ENCODE measurements at places on chromosomes 4 and X.

DNA sequence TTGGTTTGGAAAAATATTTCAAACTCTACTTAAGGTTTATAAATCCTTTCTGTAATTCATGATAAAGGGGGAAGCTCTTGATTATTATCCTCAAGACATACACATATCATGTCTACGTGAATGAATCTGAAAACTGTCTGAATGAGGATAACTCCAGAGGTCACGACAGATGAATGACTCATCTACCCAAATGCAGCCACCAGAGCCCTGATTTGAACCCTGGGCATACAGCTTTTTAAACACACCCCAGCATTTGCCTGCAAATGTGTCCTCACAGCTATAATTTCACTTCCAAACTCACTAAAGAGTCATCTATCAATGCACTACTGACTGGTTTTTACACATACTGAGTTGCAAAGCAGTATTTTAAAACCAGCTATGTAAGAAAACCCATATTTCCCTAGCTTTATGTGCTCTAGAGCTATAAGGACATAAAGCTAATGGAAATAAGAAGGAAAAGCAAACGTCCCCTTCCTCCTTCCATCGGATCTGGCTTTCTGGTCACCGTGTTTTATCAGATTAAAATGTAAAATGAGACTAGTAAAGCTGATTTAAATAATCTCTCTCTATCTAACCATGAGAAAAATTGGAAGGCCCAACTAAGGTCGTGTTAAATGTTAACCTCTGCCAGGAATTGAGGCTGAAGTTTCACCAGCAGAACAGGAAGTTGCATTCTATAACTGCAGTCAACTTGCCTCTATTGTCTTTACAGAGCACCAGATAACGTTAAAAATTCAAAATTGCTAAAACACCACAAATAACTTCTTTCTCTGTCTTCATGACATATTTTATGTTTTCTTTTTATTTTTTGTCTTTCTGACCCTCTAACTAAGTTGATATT is 63.1 kb upstream of the SPP1 start:
- no peak for DNase-seq

- no peak for DNase-seq
Measured at GRCh38 chrX:36803151-36803550, 205.0 kb upstream of the FAM47C start.

GRCh38 chrX:633043-633984 is 2.7 kb downstream of the SHOX start:
- DNase-seq: no peak

GRCh38 chr4:148808416-148808815 is 366.2 kb upstream of the NR3C2 start:
- no peak for DNase-seq

DNA sequence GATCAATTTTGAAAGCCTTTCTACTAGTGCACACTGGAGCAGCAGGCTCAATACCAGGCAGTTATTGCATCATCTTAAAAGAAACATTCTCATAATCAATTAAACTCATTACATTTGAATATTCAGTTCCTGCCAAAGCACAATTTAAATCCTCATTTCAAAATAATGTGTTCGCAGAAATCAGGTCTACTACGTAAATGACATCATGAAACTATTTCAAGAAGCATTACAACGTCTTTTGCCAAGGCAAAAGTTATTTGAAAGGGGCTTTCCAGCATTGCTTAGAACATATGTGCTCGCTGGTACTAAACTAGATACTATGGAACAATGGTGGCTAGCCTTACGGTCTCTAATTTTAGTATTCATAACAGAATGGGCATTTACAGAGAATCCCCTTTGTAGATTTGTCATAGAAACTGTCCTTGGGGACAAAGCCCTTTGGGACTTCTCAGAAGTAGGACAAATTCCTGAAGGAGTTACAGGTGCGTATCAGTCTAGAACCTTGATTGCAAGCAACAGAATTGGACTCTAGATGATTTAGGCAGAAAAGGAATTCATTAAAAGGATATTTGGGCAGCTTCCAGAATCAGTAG is 27.6 kb upstream of the HUWE1 start:
- DNase-seq: peak; percentile 45

DNA sequence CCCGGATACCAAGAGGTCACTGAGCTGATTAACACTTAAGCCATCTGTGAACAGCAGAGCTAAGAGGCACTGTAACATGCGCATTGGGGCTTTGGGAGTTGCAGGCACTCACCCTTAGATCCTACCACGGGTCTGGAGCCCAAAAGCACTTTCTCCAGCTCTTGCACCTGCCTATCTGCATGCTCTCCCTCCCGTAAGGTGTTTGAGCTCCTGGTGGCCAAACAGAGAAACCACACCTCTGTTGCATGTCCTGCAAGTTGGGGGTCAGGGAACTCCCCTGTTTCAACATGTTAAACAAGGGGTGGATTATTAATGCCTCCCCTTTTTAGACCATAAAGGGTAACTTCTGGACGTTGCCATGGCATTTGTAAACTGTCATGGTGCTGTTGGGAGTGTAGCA is 49.8 kb downstream of the GYPA start:
- DNase-seq: no peak

DNA sequence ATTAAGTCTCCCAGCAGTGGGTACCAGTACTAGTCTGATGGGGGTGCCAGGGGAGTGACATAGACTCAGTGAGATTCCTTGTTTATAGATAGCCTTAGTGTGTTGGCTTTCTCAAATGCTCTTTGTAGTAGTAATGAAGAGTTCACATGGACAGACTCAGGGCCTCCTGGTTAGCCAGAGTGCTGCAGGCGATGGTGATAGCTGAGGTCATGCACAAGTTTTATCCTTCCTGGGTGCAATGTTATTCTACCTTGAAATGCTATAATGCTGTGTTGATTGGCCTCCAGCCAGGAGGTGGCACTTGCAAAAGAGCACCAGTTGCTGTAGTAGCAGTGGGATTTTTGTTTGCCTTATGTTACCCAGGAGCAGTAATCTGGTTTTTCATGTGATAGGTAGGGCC is 35.5 kb upstream of the ADH4 start:
- no peak for DNase-seq

- no peak for DNase-seq
Measured at GRCh38 chr4:154329939-154330338, 161.7 kb downstream of the DCHS2 start.

DNA sequence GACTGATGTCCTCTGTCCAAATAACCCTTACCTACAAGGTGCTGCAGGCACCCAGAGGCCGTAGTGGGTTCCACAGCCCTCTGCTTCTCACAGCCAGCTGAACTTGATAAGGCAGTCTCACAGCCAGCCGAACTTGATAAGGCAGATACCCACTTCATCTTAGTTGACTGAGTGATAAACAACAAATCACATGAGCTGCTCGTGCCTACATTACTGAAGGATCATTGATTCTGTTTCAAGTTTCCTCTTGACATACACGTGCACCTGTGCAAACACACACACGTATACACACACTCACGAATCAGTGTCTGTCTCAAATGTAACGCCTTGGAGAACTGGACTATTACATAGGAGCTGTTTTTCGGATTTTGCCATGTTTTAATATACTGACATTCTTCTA is 276.3 kb downstream of the DCTD start:
- DNase-seq: no peak

GRCh38 chr4:89294573-89295269 is 12.9 kb downstream of the GPRIN3 start:
- DNase-seq: peak; percentile 84

- no peak for DNase-seq
Measured at GRCh38 chr4:14568351-14568750, 433.9 kb upstream of the CPEB2 start.

DNA sequence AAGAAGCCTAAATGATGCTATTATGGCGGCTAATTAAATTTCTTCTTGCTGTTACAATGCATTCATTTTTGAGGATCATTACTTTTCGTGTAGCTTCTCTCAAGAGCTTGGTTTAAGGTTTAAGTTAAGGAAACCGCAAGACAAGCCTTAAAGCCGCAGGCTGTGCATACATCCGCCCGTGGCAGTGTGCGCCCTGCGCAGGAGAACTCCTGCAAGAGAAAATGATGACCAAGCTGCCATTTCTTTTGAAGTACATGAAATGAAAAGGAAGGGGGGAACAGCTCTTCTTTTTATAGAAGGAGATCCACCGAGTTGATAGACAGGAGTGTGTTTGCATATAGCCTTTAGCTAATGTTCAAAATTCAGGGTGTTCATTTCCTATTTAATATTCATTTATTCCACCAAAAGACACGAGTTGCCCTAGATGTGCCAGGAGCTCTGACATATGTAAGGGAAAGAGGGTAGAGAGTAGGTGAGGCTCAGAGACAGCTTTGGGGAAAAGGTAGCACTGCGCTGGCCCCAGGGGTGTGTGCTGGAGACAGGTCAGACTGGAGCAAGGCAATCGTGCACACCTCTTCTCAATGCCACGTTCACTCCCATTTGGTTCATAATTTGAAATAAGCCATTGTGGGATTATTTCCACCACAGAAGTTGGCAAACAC is 112.1 kb upstream of the LDB2 start:
- no peak for DNase-seq

DNA sequence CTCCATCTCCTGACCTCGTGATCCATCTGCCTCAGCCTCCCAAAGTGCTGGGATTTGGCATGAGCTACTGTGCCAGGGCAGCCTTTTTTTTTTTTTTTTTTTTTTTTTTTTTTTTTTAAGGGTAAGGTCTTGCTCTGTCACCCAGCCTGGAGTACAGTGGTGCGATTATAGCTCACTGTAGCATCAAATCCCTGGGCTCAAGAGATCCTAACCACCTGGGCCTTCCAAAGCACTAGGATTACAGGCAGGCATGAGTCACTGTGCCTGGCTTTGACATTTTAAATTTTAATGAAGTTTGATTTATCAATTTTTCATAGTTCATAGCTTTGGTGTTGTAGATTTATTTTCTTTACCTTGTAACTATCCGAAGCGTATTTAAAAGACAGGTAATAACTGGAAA is 17.8 kb upstream of the OCIAD2 start:
- no peak for DNase-seq

- DNase-seq: no peak
Measured at GRCh38 chr4:184324939-184325477, 107.3 kb upstream of the ENPP6 start.

GRCh38 chr4:89739311-89739988 is 97.5 kb downstream of the SNCA start:
- DNase-seq: no peak

- DNase-seq: peak; percentile 77
Measured at GRCh38 chrX:134186362-134187121, 50.4 kb upstream of the CCDC160 start.

DNA sequence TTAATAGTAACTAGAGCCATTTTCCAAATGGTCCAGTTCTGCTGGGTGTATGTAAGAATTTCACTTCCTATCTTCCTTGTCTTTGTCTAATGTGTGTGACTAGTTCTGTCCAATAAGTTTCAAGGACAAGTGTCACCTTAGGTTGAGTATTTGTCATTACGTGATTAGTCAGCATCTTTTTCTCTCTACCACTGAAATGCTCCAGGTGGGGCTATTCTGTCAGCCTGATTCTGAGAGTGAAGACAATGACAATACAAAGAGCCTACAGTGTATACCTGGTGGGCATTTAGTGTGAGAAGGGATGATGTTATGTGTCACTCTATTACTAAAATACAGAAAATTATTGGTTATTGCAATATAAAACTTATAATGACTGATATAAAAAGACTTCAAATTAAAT is 876.3 kb downstream of the C4orf33 start:
- DNase-seq: no peak

- DNase-seq: no peak
Measured at GRCh38 chr4:6696611-6697010, 2.9 kb downstream of the S100P start.

DNA sequence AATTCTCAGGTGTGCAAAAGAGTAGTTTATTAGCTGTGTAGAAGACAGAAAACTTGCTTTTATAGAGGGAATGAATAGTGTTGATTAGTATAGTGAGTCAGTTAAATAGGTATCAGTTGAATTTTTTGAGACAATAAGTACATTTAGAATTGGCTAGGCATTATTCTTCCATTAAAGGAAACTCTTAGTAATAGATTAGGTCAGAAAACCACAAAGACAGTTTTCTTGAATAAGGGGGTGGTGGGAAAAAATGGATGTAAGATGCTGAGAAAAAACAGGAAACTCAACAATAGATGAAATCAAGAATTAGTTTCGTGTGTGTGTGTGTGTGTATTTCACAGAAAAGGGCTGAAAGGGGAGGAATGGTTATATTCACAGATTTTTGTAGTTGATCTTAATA is 16.8 kb downstream of the CD38 start:
- DNase-seq: no peak

All from central memory CD4-positive, alpha-beta T cell (primary cell).